ENCODE measurements at places on chromosomes 4 and X.

DNA sequence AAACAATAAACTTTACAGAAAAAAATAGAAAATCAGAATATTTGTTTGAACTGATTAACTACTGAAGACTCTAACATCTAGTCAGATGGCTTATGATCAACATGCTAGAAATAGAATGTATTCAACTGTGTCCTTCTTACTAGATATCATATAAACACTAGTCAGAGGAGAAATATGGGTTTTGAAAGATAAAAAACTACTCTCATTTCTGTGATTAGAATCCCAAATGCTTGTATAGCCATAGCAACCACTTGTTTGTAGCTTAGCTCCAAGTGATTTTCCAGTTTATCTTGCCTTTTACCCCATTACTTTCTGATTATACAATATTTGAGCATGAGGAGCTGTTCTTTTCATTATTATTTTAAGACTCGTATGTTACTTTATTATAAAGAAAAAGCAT is 31.2 kb downstream of the USP38 start:
- no peak for DNase-seq

DNA sequence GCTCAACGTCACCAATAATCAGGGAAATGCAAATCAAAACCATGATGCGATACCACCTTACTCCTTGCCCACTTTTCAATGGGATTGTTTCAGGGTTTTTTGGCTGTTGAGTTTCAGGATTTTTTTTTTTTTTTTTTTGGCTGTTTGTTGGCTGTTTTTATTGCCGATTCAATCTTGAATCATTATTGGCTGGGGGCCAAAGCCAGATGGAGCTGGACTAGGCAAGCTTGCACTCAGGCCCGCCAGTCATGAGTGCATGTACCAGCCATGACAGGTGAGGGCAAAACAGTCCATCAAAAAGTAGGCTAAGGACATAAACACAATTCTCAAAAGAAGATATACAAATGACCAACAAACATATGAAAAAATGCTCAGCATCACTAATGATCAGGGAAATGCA is 13.3 kb downstream of the YIPF7 start:
- DNase-seq = no peak

DNA sequence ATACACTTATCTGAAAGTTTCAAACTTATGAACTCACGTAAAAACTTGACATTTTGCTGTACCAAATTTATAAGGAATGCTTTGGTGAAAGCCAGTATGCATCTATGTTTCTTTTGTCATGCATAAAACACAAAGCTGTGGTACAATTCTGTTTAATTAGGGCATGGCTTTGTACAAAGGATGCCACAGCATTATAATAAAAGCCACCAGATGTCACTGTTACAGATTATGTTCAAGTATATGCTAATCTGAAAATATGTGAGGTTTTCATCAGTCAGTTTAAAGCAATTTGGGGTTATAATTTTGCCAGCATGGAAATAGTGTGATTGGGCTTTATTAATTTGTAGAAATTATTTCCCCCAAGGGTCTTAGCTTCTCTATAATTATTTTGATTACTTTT is 69.0 kb downstream of the ATOH1 start:
- no peak for DNase-seq

DNA sequence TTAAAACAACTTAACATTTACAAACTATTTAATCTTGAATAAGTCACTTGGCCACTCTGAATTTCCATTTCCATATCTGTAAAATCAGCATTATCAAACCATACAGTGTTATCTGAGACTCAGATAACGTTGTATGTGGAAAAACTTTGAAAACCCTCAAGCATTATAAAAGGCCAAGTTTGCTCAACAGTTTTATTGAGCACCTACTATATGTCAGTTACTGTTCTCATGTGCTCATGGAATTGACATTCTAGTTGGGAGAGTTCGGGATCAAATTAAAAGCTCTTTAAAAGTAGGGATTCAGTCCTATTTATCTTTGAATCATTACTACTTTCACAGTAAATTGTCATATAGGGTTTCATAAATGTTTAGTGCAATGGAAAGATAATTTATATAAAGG is 97.9 kb downstream of the FRMPD4 start:
- no peak for DNase-seq

- no peak for DNase-seq
Observed at GRCh38 chr4:62484357-62484756, 1284.2 kb downstream of the ADGRL3 start.

DNA sequence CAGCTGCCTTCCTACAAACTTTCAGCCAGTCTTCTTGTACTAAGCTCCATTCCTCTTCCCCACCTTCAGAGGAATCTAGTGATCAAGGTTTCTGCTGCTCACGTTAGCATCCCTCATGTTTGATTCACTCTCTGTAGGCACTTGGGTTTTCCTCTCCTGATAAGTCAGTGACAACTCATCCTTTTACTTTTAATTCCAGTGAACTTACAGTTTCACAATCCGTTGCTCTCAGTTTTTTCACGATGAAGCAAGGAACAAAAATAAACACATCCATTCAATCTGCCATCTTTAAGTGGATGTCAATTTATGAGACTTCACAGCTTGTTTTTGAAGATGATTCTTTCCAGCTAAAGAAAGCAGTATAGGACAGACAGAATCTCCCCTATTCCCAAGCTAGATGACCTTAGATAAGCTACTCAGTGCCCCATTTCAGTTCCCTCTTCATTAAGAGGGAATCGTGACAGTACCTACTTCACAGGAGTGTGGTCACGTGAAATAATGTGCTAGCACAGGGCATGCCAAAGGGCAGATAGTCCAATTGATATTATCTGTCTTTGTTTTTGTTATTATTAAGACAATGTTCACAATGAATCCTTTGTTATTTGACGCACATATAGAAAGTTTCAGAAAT is 234.3 kb downstream of the PALLD start:
- DNase-seq = no peak

DNA sequence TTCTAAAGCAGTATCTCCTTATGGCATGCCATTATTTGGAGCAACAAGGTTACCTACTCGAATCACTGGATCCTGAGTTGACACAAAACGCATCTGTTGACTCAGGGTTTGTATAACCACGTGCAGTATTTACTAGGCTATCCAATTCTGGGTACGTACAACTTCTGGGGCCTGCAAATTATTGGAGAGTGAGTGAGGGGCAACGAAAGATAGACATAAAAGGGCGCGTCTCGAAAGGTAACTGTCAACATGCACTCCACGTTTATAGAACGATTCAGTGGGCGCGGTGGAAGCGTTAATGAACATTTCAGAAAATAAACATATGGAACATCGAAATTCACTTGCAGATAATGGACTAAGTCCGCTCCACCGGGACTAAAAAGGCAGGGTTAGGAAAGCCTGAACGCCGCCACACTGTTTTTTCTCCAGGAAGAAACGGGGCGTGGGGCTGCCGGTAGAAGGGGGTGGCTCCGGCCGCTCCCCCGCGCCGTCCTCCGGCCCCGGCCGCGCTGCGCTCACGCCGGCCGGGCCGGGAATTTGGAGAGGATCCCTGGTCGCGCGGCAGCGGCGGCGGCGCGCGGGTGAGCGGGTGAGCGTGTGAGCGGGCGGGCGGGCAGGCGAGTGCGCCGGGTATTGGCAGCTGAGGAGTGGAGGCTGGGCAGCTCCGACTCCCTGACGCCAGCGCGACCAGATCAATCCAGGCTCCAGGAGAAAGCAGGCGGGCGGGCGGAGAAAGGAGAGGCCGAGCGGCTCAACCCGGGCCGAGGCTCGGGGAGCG is at the start of gene SMAD1:
Gene SMAD1, plus strand, starts transcription at position 690 of the 778 bp plus-strand sequence. CDS start 32,761 bp downstream, outside the sequence.
- peak; percentile 17 for DNase-seq

DNA sequence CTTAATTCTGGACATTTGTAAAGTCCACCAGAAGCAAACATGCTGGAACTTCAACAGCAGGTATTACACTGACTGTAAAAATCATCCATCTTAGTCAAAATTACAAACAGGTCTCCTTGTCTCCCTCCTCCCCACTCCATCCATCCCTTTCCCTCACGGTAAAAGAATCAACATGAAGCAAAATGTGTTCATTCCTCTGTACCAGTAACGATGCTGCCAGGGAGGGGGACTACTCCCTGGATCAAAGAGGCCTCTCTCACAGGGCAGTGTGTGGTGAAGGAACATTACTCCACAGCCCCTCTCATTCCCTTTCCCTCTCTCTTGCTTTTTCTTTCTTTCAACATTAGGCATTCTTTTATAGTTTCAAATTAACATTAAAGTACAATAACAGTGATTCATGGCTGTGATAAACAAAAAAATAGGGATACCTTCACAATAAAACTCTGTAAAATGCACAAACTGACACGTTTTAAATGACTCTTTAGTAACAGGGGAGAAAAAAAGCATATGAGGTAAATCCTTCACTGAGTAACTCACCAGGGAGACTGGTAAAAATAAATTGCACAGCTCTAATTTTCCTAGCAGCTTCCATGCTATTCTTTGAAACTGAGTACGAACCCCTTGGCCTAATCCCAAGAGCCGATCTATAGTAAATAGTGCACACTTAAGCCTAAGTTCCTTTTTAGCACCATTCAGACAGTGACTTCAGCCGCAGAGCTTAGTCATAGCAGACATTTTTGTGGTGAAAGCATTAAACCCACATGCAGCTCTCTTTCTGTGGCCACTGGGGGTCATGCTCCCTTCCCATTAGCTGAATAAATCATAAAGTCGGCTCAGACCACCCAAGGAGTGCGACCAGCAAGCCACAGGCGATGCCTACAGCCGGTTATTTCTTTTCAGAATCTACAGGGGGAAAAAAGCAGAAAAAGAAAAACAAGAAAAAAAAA is 215.6 kb upstream of the GYPA start:
- DNase-seq = no peak

DNA sequence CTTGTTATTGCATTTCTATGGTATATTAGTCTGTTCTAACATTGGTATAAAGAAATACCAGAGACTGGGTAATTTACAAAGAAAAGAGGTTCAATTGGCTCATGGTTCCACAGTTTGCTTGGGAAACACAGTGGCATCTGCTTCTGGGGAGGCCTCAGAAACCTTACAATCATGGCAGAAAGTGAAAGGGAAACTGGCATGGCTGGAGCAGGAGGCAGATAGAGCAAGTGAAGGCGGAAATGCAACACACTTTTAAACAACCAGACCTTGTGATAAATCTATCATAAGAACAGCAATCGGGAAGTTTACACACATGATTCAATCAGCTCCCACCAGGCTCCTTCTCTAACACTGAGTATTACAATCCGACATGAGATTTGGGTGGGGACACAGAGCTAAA is 346.6 kb upstream of the GNPDA2 start:
- no peak for DNase-seq

- DNase-seq = no peak
Observed at GRCh38 chr4:185322803-185323202, 72.9 kb downstream of the LRP2BP start.

- no peak for DNase-seq
Observed at GRCh38 chr4:86947501-86948120, 12.8 kb downstream of the AFF1 start.

GRCh38 chr4:30770049-30770549 is 49.9 kb downstream of the PCDH7 start:
- DNase-seq = no peak

GRCh38 chr4:118586357-118586790 is 98.8 kb upstream of the METTL14 start:
- DNase-seq = no peak

- no peak for DNase-seq
Observed at GRCh38 chr4:110823251-110823650, 200.4 kb upstream of the PITX2 start.

GRCh38 chrX:29693912-29694311 is 521.5 kb upstream of the MAGEB2 start:
- DNase-seq = no peak

DNA sequence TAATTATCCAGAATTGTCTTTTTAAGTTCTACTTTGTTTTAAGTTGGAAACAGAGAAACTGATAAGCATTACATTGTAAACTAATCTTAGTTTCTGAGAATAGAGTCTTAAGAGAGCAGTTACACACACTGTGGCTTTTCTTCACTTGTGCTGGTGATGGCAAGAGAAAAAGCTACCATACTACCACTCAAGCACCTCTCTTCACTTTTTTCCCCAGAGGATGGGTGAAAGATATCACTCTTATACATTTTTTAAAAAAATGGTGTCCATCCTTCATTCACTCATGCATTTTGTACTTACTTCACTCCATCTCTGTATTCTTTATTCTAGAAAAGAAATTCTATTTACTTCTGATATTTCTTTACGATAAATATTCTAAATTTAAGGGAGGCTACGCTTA is 42.5 kb upstream of the GRID2 start:
- DNase-seq = no peak

DNA sequence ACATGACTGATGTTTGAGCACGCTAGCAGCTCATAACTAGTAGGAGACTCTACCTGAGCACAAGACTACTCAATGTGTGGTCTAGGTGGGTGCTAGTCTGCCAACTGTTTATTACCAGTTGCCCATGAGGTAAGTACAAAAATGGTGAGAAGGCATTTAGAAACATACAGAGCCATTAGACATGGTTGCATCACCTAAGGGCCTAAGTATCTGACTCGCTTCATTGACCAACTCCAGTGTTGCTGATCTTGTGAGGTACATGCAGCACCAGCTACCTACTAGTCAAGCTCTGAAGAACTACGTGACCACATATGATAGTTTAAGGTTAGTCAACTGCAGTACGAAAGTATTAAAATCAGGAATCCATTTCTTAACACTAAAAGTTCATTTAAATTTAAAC is 39.9 kb downstream of the APBB2 start:
- no peak for DNase-seq

DNA sequence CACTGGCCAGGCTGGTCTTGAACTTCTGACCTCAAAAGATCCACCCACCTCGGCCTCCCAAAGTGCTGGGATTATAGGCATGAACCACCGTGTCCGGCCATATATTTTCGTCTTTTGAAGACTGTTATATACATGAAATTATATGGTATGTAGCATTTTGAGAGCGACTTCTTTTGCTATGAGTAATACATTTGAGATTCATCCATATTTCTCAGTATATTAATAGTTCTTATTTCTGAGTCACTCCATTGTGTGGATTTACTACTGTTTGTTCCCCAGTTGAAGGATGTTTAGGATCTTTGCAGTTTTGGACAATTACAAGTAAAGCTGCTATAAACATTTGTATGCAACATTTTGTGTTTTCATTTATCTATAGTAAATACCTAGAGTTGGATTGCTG is 34.9 kb downstream of the GNL3L start:
- DNase-seq = no peak

- DNase-seq = no peak
Observed at GRCh38 chr4:101952985-101953384, 162.5 kb downstream of the BANK1 start.

- no peak for DNase-seq
Observed at GRCh38 chr4:152266831-152267480, 268.9 kb downstream of the FBXW7 start.

DNA sequence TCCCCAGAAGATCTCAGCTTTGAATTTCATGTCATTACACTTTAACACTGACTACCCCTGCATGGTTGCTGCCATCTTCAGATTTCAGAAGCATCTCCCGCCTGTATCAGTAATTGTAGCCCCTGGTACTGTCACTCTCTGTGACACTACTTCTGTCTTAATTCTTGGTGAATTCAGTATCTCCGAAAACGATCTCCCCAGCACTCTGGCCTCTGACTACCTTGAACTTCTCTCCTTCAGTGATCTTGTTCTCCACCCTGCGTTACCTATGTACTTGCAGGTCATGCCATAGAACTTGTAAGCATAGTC is 53.8 kb upstream of the ABCG2 start:
- no peak for DNase-seq

- no peak for DNase-seq
Observed at GRCh38 chr4:2222838-2223237, 19.1 kb downstream of the HAUS3 start.
